NCI-H1694 (cell line): ENCODE measurements at places on chromosomes 4 and X.
A peak's percentile ranks its signal among the peaks of the same experiment; 100 is the strongest.

- no peak for DNase-seq
These were observed 408.3 kb downstream of the HNRNPD start for GRCh38 chr4:81965454-81965853.

- no peak for DNase-seq
These were observed 6.7 kb downstream of the ZNF81 start for GRCh38 chrX:47843363-47843762.

- DNase-seq: no peak
These were observed 203.0 kb upstream of the GK2 start for GRCh38 chr4:79611026-79611425.

DNA sequence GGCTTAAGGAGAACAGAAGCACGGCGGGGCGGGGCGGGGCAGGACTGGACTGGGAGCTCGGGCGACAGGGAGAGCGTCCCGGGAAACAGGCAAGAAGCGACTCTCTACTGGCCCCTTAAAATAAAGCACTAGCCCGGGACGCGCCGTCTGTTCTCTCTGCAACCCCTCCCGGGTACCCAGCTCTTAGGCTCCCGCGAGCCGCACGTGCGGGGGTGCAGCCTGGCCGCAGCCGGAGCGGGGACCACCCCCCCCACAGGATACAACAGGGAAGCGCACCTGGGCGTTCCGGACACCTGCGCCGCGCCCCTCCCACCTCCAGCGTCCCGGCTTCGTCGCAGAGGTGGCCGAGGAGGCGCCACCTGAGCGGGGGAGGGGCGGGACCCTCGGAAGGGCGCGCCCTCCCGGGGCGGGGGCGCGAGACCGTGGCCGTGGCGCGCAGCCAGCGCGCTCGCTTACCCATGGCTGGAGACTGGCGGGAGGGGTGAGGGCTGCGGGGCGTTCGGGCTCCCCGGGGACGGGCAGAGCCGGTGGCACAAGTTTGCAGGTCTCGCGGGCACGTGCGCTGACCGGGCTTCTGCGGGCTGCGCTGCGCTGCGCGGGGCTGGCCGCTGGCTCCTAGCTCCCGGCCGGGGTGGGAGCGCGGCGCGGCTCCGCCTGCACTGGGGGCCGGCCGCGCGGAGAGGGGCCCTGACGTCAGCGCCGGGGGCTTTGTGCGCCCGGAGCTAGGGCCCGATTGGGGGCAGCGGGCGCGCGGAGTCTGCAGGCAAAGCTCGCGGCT lies 91.5 kb downstream of the GEMIN8 start:
- DNase-seq: no peak

DNA sequence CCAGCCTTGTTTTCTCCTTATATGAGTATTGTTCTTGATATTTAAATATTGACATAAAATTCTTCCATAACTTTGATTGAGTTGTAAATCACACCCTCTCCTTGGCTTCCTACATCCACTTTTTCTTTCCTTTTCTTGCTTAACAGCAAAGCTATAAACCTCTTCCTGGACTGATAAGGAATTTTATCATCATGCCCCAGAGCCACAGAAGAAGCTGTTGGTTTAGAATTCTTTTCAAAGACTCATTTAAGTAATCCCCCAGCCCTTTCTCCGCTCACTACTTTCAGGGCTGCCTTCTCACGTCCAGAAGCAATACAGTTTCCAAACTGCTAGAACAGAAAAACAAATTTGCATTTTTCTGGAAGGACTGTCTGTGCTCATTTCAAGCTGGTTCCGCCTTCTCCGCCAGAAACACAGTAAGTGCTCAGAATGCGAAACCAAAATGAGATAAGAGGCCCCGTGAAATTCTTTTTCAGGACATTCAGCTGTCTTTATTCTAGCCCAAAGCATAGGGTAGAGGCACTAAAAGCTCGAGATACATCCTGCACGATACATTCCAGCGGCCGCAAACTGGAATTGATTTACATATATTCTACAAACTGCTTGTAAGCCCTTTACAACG lies 849 bp downstream of the MID1 start:
- DNase-seq: no peak

- DNase-seq: no peak
These were observed 103.5 kb upstream of the VEGFC start for GRCh38 chr4:176896211-176896610.

DNA sequence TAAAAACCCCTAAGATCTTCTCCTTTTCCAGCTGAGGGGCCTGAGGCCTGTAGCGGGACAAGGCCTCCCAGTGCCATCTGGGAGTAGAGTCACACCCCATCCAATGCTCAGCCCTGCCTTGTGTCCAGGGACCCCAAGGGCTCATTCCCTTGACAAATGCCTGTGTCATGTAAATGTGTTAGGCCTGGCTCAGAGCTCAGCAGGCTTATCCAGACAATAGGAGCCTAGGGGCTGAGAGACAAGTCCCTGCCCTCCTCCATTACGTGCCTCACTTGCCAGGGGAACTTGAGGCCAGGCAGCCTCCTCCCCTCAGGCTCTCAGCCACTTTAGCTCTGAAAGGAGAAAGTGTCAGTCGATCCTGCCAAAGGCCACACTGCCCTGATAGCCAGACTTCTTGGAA lies 166.8 kb upstream of the MAMLD1 start:
- no peak for DNase-seq

- DNase-seq: no peak
These were observed 3.0 kb downstream of the STARD8 start for GRCh38 chrX:68650491-68650890.

GRCh38 chr4:56662782-56663468 lies 18.2 kb downstream of the HOPX start:
- DNase-seq: no peak

DNA sequence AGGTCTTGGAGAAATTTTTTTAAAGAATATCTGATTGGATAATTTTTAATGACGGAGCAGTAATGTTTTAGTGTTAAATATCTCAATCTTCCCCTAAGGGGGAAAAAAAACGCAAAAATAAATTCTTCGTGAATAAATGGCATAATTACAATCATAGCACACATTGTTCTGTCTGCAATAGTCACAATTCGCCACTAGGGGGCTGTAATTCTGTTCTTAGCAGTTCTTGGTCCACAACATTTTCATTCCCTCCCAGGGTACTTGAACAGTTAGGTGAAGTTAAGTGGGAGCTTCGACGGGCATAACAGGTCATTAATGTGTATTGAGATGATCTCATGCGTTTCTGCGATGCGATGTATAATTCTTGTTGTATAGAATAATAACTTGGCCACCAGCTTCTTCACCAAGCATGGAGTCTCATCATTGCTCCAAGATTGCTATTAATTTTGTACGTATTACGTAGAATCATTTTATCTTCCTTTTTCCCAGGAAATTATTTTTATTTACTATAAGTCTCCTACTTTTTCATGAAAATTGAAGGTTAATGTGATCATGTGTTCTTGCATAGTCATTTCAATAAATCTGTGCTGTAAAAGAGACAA lies 27.2 kb downstream of the HTR2C start:
- peak; percentile 39 for DNase-seq

- DNase-seq: no peak
These were observed 12.4 kb downstream of the TNIP2 start for GRCh38 chr4:2743518-2744445.

DNA sequence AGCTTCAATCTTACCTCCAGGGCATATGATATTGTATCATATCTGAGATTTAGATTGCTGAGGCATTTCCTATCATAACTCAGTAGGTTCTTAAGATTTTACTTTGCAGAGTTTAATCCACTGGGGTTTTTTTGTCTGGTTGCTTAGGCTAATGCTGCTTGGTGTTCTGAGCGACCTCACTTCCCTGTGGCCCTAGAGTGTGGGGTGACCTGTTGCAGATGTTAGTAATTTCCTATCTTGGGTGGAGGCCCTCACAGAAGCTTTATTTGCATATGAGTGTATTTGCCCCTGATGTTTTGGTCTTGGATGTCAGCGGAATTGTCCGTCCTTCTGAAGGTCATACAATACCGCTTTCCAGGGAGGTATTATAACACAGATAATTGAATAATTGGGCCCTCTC lies 137.1 kb downstream of the NDST3 start:
- DNase-seq: no peak

DNA sequence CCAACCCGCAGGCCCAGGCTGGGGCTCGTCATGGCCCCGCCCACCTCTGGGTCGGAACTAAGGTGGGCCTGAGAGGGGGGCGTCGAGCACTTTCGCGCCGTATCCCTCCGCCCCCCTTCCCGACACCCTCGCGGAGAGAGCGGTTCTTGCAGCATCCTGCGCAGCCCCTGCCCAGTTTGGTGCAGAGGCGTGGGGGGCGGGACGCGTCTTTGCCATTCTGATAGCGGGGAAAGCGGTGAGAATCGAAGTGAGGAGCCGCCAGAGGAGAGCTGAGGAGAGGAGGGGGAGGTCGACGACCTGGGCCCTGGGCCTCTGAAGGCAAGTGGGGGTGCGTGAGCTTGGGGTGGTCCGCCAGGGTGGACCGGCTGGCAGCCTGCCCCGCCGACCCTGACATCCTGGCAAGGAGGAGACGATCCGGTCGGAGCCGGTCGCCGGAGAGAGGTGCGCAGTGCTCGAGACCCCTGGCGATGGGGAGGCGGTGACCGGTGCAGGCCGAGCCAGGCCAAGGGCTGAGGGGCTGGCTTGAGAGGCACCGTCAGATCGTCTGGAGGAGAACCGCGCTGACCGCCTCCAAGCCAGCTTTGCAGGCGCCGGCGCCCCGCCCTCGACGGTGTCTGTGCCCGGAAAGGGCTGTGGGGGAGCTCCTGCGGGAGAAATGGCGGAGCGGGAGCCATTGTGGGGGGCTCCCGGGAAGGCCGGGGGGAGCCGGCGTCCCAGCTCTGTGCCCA lies 25.5 kb downstream of the GPRASP3 start:
- no peak for DNase-seq

DNA sequence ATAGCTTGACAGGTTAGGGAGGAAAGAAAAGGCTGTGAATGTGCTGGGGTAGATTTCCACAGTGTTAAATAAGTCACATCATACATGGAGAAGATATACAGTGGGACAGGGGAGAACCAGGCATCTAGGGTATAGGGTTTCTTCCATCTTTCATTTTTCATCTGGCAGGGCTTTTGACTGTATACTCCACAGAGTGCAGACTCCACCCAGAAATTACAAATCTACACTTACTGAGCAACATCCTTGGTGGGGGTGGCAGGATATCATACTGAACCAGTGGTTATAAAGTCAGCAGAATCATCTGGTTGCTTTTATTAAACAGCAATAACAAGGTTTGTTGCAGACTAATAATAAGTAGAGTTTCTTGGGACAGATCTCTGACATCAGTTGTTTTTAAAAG lies 154.2 kb downstream of the NPNT start:
- DNase-seq: no peak

GRCh38 chr4:102850370-102850769 lies 18.4 kb upstream of the CISD2 start:
- no peak for DNase-seq

DNA sequence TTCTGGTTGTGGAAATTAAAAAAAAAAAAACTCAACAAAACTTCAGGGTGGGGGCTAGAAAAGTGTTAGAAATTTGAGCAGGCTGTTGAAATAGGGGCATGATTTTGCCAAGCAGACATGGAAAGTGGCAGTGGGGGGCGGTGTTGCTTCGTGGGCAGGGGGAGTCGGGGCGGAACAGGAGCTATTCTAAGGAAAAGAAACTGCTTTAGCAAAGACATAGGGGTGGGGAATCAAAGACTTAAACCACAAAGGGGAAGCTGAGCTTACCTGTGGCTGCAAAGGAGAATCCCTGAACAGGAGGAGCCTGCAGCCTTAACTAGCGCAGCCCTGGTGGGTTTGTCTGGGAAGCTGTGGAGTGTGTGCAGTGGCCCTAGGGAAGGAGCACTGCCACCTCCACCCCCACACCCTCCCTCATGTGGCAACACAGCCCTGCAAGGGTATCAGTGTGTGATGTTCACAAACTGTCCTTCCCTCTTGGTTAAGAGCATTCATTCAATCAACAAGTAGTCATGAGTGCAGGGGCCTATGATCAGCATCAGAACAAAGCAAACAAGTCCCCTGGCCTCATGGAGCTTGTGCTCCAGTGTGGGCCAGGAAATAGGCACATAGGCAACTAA lies 20.5 kb downstream of the SEL1L3 start:
- DNase-seq: no peak

GRCh38 chr4:151604238-151604637 lies 156.6 kb downstream of the GATB start:
- DNase-seq: peak; percentile 2

DNA sequence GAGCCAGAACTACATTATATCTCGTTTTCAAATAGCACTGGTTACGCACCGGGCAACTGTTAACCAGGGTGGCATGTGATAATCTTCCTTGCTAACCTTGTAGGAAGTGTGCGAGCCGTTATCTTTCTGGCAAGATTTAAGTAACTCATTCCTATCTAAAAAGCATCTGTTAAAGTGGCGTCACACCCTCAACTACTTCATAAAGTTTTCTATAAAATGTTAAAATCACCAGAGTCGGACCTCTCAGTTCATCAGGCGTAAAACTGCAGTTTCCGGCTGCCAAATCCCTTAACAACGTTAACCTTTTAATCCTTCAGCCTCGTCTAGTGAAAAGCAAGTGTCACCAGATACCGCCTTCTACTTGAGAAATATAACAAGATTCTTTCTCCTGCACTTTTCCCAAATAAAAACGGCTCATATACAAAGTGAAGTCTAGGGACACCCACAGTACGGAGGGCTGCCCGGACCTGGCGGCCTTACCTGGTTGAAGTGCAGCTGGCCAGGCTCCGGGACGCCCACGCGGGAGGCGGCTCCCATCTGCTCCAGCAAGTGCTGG lies 1.2 kb downstream of the SLC39A8 start:
- DNase-seq: peak; percentile 2

DNA sequence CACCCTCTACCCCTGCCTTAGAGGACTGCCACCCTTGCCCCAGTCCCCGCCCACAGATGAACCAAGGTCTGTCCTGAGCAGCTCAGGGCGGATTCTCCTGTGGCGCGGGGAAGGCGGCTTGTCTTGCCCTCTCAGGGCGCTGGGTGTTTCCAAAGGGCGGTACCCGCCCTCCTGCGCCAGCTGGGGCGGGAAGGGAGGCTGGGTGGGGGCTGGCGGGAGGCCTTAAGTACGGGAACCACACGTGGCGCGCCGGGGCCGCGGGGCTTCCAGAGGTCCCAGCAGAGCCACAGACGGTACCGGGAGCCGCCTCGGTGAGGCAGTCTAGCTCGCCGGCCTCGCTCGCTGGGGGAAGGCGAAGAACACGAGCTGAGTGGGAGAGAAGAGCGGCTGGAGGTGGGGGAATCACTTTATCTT lies 361.1 kb downstream of the MID1IP1 start:
- no peak for DNase-seq

DNA sequence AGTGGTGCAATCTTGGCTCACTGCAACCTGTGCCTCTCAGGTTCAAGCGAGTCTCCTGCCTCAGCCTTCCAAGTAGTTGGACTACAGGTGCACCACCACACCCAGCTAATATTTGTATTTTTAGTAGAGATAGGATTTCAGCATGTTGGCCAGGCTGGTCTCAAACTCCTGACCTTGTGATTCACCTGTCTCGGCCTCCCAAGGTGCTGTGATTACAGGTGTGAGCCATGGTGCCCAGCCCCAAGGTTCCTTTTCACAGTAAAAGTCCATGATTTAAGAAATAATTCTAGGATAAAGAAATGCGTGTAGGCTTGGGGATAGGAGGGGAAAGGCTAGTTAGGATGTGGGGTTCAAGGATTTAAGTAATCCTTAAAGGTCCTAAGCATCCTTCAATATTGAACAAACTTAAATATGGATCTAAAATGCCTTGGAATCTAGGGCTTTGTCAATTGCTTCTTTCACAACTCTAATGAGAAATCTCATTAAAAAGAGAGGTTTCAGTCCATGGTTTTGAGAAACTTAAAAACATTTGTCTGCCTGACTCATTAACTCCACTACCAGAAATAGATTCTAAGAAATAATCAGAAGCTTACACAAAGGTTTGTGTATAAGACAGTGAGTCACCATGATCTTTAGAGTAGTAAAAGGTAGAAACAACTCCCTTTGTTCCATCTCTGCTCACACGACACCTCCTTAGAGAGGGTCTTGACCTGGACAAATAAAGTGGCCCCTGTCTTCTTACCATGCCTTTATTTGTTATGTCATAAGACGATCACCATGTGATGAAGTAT lies 203.2 kb downstream of the PTTG2 start:
- DNase-seq: no peak
